Caco-2 (cell line): ENCODE measurements at places on chromosomes 11 and 22. TPM values are rescaled to one million over a fixed set of nuclear protein-coding genes. Genes with fewer than 3 reads are reported as not detected.

The ENDOD1 gene
- 22.7 and 23.0 TPM in 2 replicates for total RNA-seq

The FOXR1 gene
- total RNA-seq = not detected in 2 replicates

The DUSP8 gene
- total RNA-seq = 7.7 and 12.1 TPM in 2 replicates

The SSH3 gene
- 81.2 and 89.6 TPM in 2 replicates for total RNA-seq

GRCh38 chr22:43755011-43755410, 57.1 kb downstream of the EFCAB6 start:
- DNase-seq = no peak
- H3K27ac ChIP-seq = no peak overlapping the region
